Myocyte (in vitro differentiated cells): ENCODE measurements at places on chromosomes 7 and 10. TPM values are rescaled to one million over a fixed set of nuclear protein-coding genes. Genes with fewer than 3 reads are reported as not detected.

DNA sequence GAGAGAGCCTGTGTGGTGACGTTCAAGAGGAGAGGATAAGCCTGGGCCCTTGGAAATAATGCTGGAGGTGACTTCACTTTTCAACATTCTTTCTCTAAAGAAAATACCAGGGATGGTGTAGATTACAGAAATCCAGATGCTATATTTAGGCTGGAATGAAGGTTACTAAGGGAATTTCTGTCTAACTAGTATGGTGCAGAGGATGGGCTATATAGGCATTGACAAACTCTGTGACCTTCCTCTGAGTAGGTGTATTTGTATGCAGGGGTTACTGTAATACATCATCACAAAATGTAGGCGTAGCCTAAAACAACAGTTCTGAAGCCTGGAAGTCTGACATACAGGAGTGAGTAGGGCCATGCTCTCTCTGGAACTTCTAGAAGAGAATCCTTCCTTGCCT is 155.3 kb upstream of the INHBA start:
- no peak for DNase-seq

GRCh38 chr7:42351316-42351935 is 114.4 kb upstream of the GLI3 start:
- DNase-seq, result no peak

GRCh38 chr7:92584953-92585352 is 5.2 kb downstream of the FAM133B start:
- DNase-seq, result no peak

DNA sequence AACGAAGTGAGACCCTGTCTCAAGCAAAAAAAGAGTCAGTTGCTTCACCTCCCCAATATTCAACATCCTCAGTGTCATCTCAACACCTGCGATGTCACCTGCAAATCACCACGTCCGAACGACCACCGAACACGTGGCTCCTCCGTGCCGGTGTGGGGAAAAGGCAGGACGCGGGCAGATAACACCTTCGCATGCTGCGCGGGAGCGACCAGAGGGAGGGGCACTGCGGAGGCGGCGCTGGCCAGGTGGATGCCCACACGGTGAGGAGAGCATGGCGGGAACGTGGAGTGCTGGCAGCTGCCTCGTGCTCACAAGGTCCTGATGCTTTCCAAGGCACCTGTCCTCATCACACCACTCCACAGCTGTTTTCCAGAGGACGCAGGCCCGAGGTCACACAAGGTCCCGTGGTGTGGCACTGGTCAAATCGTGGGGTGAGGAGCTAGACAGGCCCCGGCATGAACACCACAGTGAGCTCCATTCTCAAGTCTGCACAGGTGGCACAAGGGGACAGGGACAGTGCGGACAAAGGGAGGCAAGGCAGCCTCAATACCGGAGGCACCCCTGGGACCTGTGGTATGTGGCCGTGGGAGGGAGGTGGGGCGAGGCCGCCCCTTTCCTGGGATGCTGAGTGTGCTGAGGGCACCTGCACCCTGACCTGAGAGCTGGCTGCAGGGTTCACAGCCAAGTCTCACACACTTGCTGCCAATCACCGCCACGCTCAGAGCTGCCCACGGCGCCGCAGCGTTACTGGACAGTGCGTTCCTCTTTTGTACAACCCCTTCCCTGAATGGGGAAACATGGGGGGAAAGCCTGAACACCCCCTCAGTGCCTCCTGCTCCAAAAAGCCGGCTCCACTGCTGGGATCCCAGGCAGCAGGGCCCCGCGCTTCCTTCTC is 13.0 kb downstream of the TUBGCP2 start:
- DNase-seq, result peak; percentile 45

The KCNMA1 gene
- 11.9 and 15.3 TPM in 2 replicates for total RNA-seq

The BICC1 gene
- total RNA-seq, result 10.3 and 10.6 TPM in 2 replicates

The GBX1 gene
- not detected in 2 replicates for total RNA-seq
